ENCODE measurements at places on chromosomes 1 and 21. TPM values are rescaled to one million over a fixed set of nuclear protein-coding genes. Genes with fewer than 3 reads are reported as not detected.

GRCh38 chr1:236948381-236948780 is 55.9 kb downstream of the MT1HL1 start:
- peak; percentile 69 for DNase-seq

- DNase-seq, result no peak
These were observed 55.7 kb downstream of the HLCS start for GRCh38 chr21:36910581-36911307.

- no peak for DNase-seq
These were observed 9.8 kb upstream of the FCRL1 start for GRCh38 chr1:157829711-157830110.

DNA sequence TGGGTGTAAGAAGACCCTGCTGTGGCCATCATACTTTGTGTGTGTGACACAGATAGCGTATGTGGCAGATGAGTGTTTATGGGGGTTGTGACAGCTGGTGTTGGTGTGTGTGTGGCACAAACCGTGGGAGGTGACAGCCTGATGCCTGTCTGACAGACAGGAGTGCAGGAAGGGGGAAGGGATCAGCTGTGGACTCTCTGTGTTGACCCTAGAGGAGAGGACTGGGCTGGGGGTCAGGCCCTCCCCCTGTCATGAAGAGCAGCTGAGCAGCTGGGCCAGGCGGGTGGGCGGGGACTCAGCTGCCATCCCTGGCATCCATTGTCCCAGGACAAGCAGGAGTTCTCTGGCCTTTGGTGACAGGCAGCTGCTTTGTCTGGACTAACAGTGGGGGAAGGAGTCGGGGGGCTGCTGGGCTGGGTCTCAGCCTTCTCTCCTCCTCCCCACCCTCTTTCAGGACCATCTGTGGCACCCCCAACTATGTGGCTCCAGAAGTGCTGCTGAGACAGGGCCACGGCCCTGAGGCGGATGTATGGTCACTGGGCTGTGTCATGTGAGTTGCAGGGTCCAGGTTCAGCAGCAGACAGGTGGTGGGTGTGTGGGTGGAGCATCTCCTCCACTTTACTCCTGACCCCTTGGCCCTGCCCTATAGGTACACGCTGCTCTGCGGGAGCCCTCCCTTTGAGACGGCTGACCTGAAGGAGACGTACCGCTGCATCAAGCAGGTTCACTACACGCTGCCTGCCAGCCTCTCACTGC is 2.3 kb downstream of the PLK3 start:
- no peak for DNase-seq

DNA sequence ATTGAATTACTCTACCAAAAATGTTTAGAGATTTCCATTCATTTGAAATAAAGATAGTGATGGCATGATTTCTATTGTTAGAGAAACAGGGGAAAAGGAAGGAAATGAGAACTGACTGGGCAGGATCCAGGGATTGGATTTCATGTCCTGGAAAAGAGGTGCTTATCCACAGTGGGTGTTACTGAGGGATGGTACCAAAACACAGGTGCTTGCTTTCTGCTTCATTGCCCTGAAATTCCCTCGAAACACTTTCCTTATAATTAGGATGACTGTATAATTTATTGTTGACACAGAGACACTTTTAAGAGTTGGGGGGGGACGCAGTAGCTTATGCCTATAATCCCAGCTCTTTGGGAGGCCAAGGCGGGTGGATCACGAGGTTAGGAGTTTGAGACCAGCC is 185.0 kb upstream of the KCNK2 start:
- no peak for DNase-seq

GRCh38 chr1:170739803-170740202 is 75.9 kb downstream of the PRRX1 start:
- DNase-seq, result no peak

DNA sequence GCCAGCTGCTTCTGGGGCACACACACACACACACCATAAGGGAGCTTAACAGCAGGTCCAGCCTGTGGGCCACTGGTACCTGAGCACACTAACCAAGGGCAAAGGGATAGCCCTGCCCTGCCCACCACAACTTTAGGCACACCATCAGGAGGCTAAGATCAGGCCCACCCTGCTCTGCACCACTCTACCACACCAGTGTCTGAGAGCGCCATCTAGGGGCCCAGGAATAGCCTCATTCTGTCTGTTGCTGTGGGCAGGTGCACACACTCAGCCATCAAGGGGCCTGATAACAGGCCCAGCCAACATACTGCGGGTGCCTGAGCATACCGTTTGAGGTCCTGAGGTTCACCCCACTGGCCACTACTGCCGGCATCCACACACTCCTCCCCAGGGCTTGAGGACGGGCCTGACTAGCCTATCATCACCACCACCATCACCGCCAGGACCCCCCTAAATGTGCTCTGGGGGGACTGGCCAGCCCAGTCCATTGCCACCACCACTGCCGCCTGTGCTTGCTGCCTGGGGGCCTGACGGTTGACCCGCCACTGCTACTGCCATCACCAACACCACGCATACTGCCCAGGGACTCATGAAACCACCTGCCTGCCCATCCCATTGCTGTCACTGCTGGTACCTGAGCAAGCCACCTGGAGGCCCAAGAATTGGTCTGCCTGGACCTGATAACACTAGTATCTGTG is 31.3 kb downstream of the NSL1 start:
- DNase-seq, result no peak

GRCh38 chr1:159170639-159171038 is 776 bp upstream of the CADM3 start:
- DNase-seq, result no peak

DNA sequence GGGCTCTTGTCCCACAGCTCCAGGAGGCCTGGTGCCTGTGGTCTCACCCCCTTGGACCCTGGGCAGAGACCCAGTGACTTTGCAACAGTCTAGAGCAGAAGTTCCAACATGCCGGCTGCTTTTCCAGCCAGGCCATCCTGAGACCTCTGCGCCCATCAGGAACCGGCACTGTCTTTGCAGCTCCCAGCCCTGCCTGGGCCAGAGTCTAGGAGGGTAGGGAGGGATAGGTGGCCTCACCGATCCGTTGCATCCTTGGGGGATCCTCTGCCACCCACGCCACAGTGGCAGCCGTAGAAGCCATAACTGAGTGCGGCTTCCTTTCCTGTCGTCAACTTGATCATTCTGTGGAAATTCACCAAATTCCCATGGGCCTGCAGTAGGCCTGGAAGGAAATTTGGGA is 1.3 kb downstream of the PLA2G2A start:
- DNase-seq, result no peak

DNA sequence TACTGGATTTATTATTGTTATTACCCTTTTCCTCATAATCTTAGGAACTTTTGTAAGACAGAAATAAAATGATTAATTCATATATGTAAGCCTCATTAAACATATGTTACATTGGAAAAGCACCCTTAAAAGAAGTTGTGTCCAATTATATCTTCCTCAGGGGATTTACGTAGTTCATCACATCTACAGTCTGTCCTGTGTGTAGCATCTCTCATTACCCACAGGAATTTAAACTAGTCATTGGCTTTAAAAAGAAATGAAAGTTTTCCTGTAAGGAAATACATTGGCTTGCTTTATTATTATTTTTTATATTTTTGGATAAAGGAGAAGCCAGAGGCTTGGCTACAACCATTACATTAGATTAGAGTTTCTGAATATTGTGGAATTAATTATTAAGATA is 56.1 kb downstream of the SWT1 start:
- no peak for DNase-seq

DNA sequence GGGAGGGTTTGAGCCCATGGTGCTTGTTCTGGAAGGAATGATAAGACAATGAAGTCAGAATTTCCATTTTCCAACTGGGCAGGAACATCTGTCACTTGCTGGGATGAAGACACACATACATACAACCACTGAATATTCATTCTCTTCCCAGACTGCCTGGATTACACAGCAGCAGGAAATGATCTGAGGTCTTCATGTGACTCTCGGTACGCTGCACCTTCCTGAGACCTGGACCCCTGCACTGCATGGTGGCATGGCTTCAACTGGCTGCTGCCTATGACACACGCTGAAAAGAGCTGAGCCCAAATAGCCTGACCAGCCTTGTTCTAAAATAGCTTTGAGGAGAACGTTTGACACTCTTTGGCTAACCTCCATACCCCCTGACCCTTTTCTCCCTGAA is 150.6 kb downstream of the GABPA start:
- DNase-seq, result no peak

LIN28A gene
- total RNA-seq, result not detected

RAB3B gene
- 22.4 TPM for total RNA-seq

HTR1D gene
- not detected for total RNA-seq

BNIPL gene
- total RNA-seq, result 0.54 TPM

DTL gene
- total RNA-seq, result 11.4 TPM

All from cerebellum (tissue), 4 donors.